T-helper 17 cell (primary cell): ENCODE measurements at places on chromosomes 13 and 19.
A peak's percentile ranks its signal among the peaks of the same experiment; 100 is the strongest.

GRCh38 chr19:13301627-13302334, 151.6 kb downstream of the IER2 start:
- DNase-seq, result no peak

GRCh38 chr19:662207-662961, 630 bp downstream of the RNF126 start:
- DNase-seq, result peak; percentile 52

- no peak for DNase-seq
These were observed 261.8 kb downstream of the KLF12 start for GRCh38 chr13:73872397-73872796.

GRCh38 chr19:18940769-18941627, at the start of gene HOMER3:
TSS of gene HOMER3 (minus strand) at chr19:18941217. CDS start at chr19:18938982, 2,235 bp downstream.
- peak; percentile 66 for DNase-seq

- DNase-seq, result no peak
These were observed 228.8 kb downstream of the PCDH9 start for GRCh38 chr13:67001363-67001762.

DNA sequence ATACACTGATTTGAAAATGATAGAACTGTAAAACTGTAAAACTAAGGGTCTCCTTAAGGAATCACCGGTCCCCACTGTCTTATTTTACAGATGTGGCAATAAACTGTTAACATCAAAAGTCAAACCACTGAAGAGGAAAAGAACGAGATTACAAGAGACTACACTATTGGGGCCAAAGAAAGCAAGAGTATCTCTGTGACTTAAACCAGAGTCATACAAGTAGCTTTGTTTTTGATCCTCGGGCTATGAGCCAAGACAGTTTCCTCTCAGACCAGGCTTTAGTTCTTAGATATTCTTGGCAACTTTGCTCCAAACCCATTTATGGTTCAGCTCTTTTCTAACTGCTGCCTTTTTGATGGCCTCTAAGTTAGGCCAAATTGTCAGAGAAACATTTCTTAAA, 113.8 kb downstream of the TBC1D4 start:
- DNase-seq, result no peak
